ENCODE measurements at places on chromosomes 13 and 19. TPM values are rescaled to one million over a fixed set of nuclear protein-coding genes. Genes with fewer than 3 reads are reported as not detected.

Gene SLC25A23
- total RNA-seq, result 8.9 TPM

Gene SOX21
- total RNA-seq, result not detected

Gene ZNF575
- total RNA-seq, result 0.16 TPM

Gene GCDH
- total RNA-seq, result 16.0 TPM

Gene AMH
- 2.3 TPM for total RNA-seq

Gene COL4A1
- total RNA-seq, result 3,407 TPM

Gene BST2
- total RNA-seq, result 54.1 TPM

Gene ZNF541
- total RNA-seq, result 0.50 TPM

Gene LILRA1
- not detected for total RNA-seq

Gene PRR20B
- total RNA-seq, result not detected

Gene WDR88
- total RNA-seq, result not detected

Gene ECSIT
- 25.8 TPM for total RNA-seq

Gene CEACAM16
- not detected for total RNA-seq

Gene NALCN
- 0.32 TPM for total RNA-seq

Gene ZNF284
- total RNA-seq, result 2.1 TPM

Gene SIGLEC9
- total RNA-seq, result not detected

Gene ANKRD24
- total RNA-seq, result 0.88 TPM

Gene FCGBP
- under 0.01 TPM for total RNA-seq

Gene SYNGR4
- total RNA-seq, result not detected

Gene DPP9
- 34.0 TPM for total RNA-seq

Gene NKPD1
- total RNA-seq, result 0.13 TPM

Gene ERICH6B
- not detected for total RNA-seq

Gene TUBA3C
- total RNA-seq, result not detected

Gene ZNF616
- 4.7 TPM for total RNA-seq

Gene CD70
- total RNA-seq, result 0.25 TPM

Gene ICAM5
- 0.16 TPM for total RNA-seq

Measured in bladder microvascular endothelial cell (primary cell).